Stimulated activated CD8-positive, alpha-beta memory T cell treated with anti-CD3 and anti-CD28 coated beads, Interleukin-15, amount 100 ng/mL, for 24 hours (primary cell): ENCODE measurements at places on chromosomes 3 and 15.

- peak; percentile 75 for DNase-seq
Observed at GRCh38 chr3:48548729-48549705, 7.6 kb downstream of the PFKFB4 start.

DNA sequence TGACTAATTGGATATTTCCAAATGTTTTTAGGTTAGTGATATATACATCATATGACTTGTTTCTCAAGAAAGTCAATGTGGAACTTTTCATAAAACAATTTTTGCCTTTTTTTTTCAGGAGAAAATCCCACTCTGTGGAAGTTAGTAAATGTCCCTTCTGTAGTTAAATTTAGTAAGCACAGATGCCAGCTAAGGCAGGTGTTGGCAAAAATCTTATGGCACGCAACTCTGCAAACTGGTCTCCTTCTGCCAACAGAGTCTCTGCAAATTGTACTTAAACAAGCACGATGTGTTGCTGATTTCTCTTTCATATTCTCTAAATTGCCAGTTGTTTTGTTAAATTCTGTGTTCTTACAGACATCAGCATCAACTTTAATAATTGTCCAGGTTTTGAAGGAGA lies 233.8 kb downstream of the IL5RA start:
- DNase-seq, result no peak

GRCh38 chr3:44963571-44964325 lies 12.2 kb downstream of the ZDHHC3 start:
- no peak for DNase-seq

GRCh38 chr15:49024840-49025239 lies 21.4 kb downstream of the SECISBP2L start:
- no peak for DNase-seq

- no peak for DNase-seq
Observed at GRCh38 chr3:97778152-97778551, 13.6 kb downstream of the ARL6 start.

- DNase-seq, result no peak
Observed at GRCh38 chr3:114542359-114542758, 248.5 kb downstream of the TIGIT start.

GRCh38 chr15:97600190-97600589 lies 360.3 kb upstream of the ARRDC4 start:
- no peak for DNase-seq

GRCh38 chr15:80832686-80833085 lies 53.5 kb downstream of the CEMIP start:
- no peak for DNase-seq

DNA sequence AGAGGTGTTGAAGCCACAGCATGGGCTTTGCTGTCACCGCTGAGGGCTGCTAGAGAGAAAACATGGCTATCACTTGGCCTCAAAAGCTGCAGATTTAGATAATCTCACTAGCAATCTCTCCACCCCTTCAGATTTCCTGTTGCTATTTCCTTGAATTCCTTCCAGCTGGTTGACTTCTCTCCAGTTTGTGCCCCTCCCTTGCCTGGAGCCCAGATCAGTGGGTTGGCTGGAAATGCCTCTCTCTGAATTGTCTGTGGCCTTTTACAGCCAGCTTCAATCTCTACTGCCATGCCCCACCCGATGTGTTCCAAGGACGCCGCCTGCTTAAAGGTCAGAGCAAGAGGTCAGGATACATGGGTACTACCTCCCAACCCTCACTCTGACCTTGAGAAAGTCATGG lies 294.1 kb downstream of the NTRK3 start:
- no peak for DNase-seq

GRCh38 chr15:82942691-82943090 lies 9.8 kb downstream of the HOMER2 start:
- no peak for DNase-seq

GRCh38 chr3:172786036-172786435 lies 35.5 kb downstream of the ECT2 start:
- no peak for DNase-seq

- DNase-seq, result no peak
Observed at GRCh38 chr3:14768182-14768790, 50.5 kb upstream of the FGD5 start.

- DNase-seq, result no peak
Observed at GRCh38 chr15:78850352-78850751, 22.3 kb upstream of the MORF4L1 start.

DNA sequence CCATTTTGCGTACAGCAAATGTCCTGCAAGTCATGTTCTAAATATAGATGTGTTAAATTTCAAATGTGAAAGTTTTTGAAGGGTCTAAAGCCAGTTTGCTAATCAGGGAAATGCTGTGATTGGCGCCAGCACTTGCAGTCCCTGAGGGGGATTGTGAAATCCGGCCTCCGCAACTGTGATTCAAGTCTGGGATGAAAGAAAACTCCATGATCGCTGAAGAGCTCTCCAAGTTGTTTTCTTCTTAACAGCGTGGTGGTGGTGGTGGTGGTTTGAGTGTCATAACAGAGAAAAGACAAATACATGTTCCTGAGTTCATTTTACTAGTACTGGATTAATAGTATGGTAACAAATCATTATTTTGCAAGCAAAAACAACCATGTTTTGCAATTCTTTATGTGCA lies 51.8 kb downstream of the MITF start:
- no peak for DNase-seq

- DNase-seq, result no peak
Observed at GRCh38 chr3:55669133-55669532, 182.0 kb upstream of the WNT5A start.

GRCh38 chr3:112005091-112005672 lies 6.5 kb downstream of the TAGLN3 start:
- DNase-seq, result no peak

DNA sequence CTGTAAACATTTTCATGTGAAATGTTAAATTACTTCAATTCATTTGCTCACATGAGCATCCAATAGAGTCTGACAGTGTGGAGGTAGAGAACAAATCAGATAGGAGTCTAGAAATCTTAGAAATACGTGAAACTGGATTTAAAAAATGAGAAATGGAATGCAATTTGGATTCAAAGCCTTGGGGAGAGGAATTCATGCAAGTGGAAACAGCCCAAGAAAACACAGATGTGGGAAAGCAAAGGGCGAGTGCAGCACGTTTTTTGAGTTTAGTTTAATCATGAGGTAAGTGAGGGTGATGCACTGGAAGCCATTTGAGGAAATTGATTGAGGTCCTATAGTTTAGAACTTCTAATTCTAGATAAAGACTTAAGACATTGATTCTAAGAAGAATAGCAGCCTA lies 434.7 kb downstream of the C3orf38 start:
- no peak for DNase-seq

DNA sequence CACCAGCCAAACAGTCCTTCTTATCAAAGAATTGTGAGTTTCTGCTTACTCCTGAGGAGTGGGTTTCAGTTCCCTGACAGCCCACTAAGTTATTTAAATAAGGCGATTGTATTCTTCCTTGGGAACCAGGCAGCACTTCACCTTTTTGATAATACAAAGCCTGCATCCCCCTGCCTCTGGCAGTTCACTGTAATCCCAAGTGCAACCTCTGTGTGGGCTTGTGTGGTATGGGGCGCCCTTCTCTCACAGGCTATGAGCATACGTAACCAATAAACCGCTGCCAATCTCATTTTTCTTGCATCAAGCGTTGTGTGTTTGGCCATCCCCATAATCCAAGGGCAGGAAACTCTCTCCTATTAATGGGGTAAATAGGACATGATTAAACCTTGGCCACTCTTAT lies 1025.6 kb downstream of the NSUN3 start:
- no peak for DNase-seq

- DNase-seq, result no peak
Observed at GRCh38 chr15:29055876-29056275, 170.1 kb downstream of the APBA2 start.

- no peak for DNase-seq
Observed at GRCh38 chr3:197615430-197615829, 59.7 kb upstream of the BDH1 start.

DNA sequence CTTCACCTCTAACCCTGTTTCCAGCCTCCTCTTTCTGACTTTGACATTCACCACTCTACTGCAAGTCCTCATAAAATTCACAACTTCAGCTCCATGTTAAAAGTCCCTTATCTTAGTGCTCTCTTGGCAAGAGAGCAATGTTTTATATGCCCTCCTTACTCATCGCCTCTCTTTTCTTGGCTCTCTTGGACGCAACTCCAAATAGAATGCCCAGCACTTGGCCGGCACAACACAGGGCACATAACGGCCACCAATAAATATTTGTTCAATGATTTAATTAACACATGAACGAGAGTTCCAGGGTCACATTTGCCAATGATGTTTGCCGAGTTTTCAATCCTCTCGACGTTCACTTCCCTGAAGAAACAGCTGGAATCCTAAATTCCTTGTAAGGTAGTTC lies 401.4 kb downstream of the ROBO1 start:
- DNase-seq, result no peak

GRCh38 chr15:38228618-38229017 lies 24.0 kb upstream of the SPRED1 start:
- DNase-seq, result no peak

- DNase-seq, result no peak
Observed at GRCh38 chr3:149090907-149091306, 4.6 kb upstream of the HLTF start.

GRCh38 chr15:77504306-77504705 lies 83.6 kb downstream of the HMG20A start:
- DNase-seq, result no peak
